Stimulated activated CD8-positive, alpha-beta memory T cell treated with anti-CD3 and anti-CD28 coated beads, Interleukin-2, amount 100 ng/mL, for 48 hours (primary cell): ENCODE measurements at places on chromosomes 11 and 22.
A peak's percentile ranks its signal among the peaks of the same experiment; 100 is the strongest.

DNA sequence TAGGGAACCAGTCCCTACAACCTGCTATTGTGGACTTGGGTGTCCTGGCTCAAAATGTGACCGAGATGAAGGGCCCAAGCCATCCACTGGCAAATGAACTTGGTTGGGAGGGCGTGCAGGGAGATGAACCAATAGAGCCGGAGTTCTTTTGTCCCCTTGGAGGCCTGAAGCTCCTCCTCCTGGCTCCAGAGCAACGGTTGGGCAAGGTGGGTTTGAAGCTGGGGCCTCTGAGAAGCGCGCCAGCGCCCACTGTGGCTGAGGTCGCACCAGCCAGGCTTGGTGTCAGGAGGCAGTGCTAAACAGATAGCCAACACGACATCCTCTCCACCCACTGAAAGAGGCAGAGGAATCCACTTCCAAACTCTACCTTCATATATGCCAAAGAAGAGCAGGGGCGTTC lies 36.0 kb upstream of the PACSIN2 start:
- DNase-seq = no peak

DNA sequence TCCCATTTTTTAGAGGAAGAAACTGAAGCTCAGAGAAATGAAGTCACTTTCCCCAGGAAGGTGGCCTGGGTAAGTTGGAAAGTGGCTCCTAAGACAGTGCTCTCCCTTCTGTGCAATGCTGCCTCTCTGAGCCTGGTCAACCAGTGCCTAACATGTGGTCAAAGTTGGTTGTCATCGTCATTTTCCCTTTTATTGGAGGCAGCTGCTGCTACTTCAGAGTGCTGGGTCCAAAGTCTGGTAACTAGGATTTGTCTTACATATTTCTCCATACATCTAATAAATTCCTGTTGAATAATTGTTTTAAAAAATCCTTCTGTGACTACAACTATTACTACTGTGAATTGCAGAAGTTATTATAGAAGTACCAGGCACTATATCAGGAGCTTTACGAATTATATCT lies 48.1 kb downstream of the TECTA start:
- no peak for DNase-seq

- no peak for DNase-seq
Measured at GRCh38 chr11:126336138-126336541, 19.3 kb upstream of the ST3GAL4 start.

GRCh38 chr11:124114942-124115781 lies at the start of gene VWA5A:
VWA5A (plus strand) TSS chr11:124115450; CDS start chr11:124117512, 2,062 bp downstream.
- peak; percentile 54 for DNase-seq

- DNase-seq = no peak
Measured at GRCh38 chr11:44623341-44623730, 57.9 kb downstream of the CD82 start.

DNA sequence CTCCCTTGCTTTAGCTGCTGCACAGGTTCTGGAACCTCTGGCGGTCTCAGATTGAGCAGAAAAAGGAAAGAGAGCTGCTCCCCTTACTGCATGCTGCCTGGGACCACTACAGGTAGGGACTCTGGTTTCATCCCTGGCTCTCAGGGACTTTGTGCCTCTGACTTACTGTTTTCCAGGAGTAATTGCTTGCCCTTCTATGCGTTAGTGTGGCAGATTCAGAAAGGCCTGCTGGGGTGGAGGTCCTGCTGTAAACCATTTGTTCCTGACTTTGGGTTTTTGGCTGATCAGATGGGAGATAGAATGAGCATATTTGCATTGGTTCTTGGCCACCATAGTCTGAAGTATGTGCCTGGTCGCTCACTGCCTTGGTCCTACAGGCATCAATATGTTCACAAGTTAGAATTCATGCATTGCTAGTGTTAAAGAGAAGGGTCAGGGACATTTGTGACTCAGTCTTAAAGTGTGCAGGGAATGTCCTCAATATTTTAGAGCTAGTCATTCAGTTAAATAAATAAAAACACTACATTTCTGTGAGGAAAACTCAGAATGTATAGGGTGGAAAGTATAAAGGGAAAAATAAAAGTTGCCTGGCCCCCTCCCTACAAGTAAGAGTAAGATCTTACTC lies 78.0 kb downstream of the PISD start:
- no peak for DNase-seq

DNA sequence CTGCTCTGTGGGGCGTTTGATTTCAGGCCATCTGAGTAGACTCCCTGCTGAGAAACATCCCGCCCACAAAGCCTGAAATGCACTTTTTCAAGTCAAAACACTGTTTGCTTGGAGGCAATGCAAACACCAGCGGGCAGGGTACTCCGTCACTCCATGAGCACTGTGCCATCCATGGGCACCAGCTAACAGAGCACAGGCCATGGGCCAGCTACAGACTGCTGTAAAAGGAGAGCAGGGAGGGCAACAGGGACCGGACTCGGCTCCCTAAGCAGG lies 16.6 kb upstream of the EFCAB6 start:
- no peak for DNase-seq

GRCh38 chr11:69454018-69454417 lies 27.4 kb upstream of the LINC01488 start:
- no peak for DNase-seq

DNA sequence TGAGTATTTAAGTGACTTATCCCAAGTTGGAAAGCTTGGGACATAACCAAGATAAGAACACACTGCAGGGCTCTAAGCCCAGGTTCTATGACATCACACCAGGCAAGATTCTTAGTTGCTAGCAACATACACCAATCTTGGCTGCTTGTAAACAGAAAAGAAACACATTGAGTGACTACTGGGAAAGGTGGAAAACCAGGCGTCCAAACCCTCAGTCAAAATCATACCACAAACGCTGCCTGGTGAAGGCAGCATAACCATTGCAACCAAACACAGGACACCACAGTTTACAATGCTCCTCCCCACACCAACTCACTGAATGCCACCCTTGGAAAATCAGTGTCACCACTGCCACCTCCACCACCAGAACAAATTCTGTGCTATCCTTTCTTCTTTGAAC lies 379.9 kb downstream of the TTC28 start:
- no peak for DNase-seq

DNA sequence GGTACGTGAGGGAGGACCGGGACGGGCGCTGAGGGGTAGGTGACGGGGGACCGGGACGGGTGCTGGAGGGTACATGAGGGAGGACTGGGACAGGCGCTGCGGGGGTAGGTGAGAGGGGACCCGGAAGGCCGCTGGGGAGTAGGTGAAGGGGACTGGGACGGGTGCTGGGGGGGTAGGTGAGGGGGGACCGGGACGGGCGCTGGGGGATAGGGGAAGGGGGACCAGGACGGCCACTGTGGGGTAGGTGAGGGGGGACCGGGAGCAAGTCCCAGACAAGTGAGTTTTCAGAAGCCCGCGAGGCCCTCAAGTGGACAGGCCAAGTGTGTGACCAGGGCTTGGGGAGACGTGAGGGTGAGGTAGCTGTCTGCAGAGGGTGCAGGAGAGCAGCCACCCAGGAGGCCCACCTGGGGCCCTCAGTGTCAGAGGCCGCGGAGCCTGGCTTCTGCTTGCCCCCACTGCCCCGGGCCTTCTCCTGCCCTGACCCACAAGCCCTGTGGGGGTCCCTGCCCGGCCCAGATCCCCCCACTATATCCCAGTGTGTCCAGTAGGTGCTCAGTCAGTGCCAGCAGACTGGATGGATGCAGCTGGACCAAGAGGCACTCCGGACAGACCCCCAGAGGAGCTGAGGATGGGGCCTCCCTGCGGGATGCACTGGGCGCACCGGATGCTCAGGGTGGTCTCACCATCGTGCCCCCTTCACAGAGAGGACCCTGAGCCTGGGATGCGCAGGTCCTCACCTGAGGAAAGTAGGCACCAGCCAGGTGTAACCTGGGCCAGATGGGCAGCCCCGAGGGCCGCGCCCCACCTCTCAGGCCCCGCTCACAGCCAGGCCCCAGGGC lies 44.2 kb upstream of the TH start:
- DNase-seq = no peak

DNA sequence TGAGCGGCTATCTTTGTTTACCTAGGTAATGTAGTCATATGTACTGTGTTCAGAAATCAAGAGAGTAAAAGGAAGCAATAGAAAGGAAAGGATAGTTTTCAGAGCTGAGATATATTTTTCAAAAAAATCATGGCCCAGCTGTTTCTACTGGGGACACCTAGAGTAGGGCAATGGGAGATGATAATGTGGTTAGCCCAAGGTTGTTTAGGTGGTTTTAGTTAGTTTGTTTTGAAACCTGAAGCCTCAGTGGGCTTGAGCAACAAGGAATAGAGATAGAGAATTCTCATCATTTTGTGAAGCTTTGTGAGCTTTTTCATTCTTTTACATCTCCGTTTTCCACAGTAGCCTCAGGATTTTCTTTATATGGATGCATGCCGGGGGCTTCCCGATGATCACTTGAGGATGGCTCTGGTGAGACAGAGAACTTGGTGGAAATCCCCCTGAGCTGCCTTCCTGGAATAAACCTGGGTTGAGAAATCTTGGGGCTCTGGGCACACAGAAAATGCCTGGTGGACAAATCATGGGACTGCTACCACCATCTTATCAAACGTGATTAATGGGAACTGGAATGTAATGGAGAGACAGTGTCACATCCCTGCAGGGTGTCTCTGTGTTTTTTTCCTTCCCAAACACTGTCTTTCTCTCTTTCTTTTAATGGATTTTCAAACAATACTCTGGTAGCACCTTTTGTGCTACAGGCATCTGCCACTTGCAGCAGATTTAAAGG lies 49.0 kb downstream of the ARHGAP42 start:
- DNase-seq = no peak

- no peak for DNase-seq
Measured at GRCh38 chr11:101508370-101508769, 75.4 kb downstream of the TRPC6 start.

- no peak for DNase-seq
Measured at GRCh38 chr11:70462818-70463477, 64.6 kb downstream of the CTTN start.

- no peak for DNase-seq
Measured at GRCh38 chr11:59724066-59724465, 10.4 kb upstream of the OR10V1 start.

DNA sequence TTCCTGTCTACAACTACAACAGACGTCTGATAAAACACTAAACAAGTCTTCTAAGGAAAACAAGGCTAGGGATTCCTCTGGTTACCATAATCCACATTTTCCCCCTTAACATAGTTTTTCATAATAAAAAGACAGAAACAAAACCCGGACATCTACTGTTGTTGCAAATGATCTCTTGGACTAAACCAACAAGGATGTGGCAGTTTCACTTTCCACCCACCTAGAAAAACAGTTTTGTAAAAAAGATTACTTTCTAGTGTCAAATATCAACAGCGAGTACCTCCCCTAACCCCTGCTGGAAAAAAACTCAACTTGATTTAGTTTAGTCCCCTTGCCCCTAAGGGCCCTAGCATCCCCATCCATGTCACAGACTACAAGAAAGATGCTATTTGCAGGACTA lies 5.4 kb downstream of the GNG3 start:
- DNase-seq = no peak

- no peak for DNase-seq
Measured at GRCh38 chr11:61331651-61332050, 1.3 kb downstream of the DDB1 start.

DNA sequence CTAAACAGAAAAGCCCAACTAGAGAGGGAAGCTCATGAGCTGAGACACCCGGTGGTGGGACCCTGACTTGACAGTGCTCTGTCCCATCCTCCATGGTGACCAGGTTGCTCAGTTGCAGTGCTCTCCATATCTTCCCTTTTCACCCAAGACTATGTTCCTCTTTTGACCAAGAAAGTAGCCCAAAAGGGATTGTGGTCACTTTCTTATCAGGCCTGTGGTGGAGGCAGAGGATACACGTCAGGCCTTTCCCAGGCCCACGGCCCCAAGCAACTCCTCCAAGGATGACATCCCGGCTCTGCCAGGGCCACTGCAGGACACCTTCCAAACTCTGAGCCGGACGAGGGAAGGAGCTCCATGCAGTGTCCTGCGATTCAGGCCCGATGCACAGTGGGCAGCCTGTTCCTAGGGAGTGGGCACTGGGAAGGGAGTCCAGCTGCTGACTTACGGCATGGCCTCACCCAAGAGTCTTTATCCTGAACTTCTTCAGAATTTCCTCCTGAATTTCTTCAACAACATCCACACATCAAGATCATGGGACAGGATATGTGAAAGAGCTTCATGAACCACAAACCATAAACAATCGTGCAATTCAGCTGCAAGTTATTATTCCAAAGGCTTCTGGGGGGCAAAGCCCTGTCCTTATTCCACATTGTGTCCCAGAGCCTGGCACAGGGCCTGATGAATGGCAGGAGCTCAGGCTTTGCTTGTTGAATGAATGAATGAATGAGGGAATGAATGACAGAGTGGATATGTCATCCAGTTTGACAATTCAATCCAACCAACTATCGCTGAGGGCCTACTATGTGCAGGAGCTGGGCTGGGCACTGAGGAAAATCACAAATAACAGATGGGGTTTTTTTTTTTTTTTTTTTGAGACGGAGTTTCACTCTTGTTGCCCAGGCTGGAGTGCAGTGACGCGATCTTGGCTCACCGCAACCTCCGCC lies 36.0 kb upstream of the MYH9 start:
- no peak for DNase-seq

DNA sequence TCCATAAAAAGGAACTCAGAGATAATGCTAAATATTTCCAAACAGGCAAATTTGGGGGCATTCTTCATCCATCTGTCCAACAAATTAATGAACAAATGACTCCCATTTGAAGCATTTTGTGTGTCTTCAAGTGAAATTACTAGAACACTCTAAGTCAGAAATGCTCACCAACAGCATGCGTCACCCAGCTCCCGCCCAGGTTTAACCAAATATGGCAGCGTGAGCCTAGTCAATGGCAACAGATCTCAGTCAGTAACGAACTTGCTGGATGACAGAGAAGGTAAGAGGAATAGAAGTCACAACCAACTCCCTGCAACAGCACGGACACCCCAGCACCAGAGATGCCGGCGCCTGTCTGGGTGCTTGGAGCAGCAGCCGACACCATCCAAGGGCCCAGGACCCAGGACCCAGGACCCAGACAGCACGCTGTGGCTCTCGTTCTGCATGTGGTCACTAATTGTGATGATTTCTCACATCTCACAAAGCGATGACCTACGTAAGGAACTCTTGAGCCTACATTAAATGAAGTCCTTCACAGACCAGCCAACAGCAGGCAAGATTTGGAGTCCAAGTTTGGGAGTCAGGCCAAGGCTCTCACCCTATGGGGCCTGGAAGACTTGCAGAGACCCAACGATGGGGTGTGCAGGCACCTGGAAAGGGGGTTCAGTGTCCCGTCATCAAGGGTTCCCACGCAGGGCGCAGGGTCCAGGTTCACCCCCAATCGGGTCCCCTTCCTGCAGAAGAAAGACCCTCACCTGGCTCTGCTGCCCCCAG lies 556.9 kb downstream of the BRD1 start:
- DNase-seq = no peak

GRCh38 chr22:26615830-26616435 lies 1.9 kb downstream of the CRYBB1 start:
- no peak for DNase-seq

GRCh38 chr22:25996669-25997068 lies 172.6 kb upstream of the SEZ6L start:
- DNase-seq = no peak

- DNase-seq = no peak
Measured at GRCh38 chr11:40241524-40242051, 1217.9 kb downstream of the LRRC4C start.

GRCh38 chr11:78365381-78365792 lies 52.2 kb downstream of the GAB2 start:
- no peak for DNase-seq
